ENCODE measurements at places on chromosomes 12 and 14.

DNA sequence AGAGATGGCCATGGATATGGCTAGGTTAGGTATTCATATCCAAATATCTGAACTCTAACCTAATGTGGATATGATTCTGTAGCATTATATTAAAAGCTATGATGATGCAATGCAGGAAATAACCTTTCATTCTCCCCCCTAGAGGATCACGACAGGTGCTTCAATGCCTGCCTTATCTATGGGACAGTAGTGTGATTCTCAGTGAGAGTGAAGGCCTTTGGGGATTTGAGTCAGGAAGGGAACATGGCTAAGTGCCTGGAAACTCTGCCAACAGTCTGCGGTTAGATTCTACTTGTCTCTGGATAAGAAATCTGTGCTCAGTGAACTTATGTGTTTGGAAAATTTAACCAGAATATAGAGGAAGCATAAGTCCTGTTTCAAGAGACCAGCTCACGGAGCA, 81.8 kb downstream of the SLC38A1 start:
- no peak for DNase-seq

DNA sequence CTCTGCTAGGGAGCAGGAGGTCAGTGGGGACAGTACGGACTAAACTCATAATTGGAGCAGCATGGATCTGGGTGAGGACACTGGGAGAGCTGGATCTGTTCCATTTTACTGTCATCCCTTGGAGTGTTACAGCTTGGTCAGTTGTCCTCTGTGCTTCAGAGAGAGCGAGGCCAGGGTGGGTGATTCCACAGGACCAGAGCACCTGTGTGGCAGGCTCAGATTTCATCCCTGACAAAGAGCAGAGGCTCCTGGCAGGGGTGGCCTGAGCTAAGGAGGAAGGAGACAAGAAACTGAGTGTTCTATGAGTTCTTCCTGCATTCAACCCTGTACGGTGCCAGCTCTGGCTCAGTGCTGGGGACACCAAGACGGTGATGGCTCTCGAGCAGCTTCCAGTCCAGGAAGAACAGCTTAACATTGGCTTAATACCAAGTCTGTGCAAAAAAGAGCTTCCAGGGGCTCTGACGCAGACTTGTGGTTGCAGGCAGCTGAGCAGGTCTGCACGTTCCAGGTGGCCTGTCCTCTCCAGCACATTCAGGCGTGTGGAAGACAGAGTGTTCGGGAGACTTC, 8.4 kb upstream of the PGF start:
- DNase-seq, result no peak

- no peak for DNase-seq
Measured at GRCh38 chr14:101991352-101991751, 27.0 kb downstream of the DYNC1H1 start.

- no peak for DNase-seq
Measured at GRCh38 chr14:26137161-26137560, 460.7 kb downstream of the NOVA1 start.

DNA sequence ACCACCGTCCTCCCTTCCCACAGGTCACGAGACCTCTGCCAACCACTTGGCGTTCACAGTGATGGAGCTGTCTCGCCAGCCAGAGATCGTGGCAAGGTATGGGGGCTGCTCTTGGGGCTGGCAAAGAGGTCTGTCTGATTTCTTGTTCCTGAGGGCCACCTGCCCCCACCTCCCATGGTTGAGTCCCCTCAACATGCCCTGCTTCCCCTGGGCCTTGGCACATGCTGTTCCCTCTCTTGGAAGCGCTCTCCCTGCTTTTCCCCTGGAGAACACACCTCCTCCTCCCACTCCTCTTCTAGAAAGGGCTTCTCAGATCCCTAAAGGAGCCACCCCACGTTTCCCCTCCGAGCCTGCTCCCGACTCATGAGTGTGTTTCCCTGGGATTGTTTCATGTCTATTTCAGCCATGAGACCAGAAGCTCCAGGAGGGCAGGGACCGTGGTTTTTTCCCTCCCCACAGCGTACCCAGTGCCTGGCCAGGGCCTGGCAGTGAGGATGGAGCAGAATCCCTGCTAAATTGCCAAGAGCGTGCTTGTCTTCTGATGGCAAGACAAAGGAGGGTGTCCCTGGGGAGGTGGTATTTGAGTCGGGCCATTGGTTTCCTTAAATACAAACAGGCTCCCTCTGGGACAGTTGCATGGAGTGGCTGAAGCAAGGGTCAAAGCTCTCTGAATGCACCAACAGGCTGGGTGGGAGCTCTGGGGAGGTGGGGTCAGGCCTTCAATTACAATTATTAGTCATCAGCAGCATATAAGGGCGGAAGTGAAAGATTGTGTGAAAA, 34.1 kb downstream of the CYP46A1 start:
- no peak for DNase-seq

GRCh38 chr12:131134523-131135310, 181.0 kb downstream of the ADGRD1 start:
- DNase-seq, result no peak

DNA sequence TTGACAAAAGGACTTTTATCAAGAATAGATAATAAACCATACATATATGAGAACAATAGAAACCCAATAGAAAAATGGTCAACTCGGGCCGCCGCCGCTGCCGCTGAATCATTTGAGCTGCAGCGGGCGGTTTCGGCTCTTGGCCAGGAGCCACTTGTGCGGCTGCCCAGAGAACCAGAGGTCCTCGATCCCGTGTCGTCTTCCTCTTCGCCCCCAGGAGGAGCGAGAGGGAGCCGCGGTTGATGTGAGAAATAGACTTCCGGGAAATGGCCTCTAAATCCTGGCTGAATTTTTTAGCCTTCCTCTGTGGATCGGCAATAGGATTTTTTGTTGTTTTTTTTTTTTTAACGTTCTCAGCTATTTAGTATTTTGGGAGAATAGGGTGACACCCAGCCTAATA, 44.8 kb downstream of the CPSF6 start:
- DNase-seq, result no peak

DNA sequence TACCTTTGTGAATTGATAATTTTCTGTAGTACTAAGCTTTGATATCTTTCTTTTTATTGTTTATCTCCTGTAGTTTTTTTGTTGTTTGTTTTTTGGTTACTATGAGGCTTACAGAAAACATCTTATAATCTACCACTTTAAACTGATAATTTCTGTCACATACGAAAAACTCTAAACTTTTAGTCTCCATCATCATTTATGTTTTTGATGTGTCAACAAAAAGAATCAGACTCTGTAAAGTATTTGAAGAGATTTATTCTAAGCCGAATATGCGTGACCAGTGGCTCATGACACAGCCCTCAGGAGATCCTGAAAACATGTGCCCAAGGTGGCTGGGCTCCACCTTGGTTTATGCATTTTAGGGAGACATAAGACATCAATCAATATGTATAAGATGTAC, 167.1 kb upstream of the ARHGAP5 start:
- no peak for DNase-seq

DNA sequence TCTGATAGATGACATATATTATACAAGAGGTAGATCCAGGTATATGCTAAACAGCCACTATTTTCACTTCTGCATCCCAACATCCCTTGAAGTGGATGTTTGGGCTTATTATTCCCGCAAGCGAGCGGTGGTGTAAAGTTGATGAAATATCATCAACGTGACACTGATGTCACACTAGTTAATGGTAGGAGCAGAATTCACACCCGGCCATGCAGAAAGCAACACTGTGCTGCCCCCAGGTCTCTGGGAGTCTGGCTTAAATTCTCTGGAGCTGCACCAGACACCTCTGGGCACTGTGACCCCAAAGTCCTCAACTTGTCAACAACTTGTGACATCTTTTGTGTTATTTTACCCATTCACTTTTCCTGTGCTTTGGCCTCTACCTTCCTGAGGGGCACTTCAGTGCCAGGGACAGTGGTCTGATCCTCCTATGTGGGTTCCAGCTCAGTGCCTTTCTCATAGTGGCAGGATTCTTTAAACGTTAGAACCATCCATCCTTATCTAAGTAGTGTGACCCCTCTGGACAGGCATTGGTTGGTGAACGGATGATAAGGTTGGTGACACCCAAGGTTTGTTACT, 952 bp downstream of the DRAM1 start:
- DNase-seq, result no peak

DNA sequence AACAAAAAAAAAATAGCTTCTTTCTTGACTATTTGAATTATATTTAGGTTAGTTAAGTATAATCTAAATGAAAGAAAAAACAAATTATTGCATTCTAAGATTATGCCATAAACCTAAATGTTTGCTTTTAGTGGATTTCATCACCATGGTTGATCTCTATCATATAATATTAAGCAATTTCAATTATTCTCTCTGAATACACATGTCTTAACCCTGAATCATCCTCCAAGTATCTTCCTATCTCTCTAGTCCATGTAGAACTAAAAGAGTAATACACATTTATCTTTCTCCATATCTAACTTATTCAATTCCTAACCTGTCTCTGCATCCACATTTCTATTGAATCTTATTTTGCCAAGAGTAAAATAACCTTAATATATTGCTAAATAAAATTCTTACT, 59.6 kb downstream of the PPFIA2 start:
- DNase-seq, result no peak

DNA sequence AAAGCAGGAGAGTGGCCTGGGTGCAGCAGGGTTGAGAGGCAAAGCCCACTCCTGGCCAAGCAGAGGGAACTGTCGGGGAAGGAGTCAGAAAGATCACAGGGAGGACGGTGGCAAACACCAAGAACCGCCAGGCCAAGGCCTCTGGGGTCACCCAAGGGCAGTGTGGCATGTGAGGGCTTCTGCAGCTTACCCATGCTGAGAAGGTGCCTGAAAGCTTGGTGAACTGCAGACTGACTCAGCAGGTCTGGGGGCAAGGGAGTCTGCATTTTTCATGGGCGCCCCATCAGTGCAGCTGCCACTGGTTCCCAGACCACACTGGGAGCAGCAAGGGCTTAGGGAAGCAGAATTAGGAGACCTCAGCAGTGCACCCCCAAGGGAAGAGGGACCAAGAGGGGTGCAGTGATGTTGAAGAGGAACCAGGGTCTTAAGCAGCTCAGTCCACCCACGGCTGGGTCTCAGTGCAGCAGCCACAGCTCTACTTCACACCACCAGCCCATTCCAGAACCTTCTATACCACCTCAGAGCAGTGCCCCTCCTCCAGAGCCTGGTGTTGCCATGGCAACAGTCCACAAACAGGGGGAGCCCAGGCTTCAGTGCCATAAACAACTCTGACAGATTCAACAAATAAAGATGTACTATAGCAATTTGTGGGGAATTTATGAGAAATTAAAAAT, 59.4 kb downstream of the ITPK1 start:
- DNase-seq, result no peak

DNA sequence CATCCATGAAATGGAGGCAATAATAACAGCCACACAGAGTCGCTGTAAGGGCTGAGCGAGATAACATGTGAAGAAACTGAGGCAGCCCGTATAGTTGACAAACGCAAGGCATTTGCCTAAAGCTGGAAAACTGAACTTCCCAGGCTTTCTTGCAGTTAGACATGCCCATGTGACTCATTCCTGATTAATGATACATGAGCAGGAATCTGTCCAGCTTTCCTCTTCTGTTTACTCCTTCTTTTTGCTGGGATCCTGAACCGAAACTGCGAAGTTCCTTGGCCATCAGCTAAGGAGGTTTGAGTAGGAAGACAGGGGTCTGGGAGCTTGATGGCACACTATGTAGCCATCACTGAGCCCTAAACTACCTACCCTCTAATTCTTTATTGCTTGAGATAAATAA, 52.2 kb downstream of the ST8SIA1 start:
- no peak for DNase-seq

DNA sequence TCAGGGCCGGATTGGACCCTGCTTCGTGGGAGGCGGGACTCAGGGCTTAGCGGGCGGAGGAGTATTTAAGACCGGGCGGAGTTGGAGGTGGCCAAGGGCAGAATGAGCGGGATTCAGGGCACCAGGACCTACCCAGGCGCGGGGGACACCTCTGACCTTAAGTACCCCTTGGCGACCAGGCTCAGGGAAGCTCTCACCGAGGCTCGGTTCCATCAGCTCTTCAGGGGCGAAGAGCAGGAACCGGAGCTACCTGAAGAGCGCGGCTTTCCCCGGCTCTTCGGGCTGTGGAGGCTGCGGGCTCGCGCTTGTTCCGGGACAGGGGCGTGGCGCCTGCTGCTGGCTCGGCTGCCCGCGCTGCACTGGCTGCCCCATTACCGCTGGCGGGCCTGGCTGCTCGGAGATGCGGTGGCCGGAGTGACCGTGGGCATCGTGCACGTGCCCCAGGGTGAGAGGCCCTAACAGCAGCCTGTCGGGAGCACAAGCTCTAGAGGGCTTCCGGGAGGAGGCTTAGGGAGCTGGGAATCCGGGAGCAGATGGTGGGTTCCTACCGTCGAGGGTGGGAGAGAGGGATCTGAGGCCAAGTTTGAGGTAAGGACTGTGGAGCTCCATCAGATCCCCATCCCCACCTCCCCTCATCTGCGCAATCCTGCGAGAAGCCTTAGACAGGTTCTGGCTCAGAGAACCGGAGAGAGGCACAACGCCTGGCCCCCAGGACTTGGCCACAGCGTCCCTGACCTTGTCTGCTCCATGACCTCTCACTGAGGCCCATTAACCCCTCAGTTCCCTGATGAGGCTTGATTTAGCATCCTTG, 8.4 kb downstream of the ARHGEF25 start:
- DNase-seq, result no peak

GRCh38 chr12:12874029-12874428, 17.3 kb upstream of the GPRC5A start:
- DNase-seq, result no peak

DNA sequence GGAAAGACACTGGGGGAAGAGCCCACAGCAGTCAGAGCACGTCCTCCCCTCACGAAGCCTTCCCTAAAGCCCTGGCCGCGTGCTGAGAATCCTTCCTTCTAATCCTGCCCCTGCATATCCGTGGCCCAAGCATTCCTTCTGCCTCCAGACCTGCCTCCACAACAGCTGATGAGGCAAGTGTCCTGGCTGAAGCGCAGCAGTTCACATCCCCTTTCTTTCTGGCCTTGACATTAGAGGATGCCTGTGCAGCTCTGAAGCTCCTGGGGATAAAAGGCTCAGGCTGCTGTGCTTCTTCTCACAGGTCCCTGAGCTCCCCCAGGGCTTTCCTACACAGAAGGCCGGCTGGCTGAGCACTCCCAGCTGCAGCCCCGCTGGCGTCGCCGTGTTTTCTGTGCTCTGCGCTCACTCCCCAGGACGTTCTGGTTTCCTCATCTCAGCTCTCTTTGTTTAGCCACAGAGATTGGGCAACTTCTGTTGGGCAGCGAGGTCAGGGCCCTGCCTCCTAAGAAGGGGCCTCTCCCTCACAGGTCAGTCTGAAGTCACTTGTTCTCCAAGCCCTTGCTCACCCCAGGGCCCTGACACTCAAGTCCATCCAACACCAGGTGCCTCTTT, 45.8 kb downstream of the NINJ2 start:
- DNase-seq, result no peak

- DNase-seq, result no peak
Measured at GRCh38 chr14:48973151-48973550, 613.0 kb downstream of the RPS29 start.

DNA sequence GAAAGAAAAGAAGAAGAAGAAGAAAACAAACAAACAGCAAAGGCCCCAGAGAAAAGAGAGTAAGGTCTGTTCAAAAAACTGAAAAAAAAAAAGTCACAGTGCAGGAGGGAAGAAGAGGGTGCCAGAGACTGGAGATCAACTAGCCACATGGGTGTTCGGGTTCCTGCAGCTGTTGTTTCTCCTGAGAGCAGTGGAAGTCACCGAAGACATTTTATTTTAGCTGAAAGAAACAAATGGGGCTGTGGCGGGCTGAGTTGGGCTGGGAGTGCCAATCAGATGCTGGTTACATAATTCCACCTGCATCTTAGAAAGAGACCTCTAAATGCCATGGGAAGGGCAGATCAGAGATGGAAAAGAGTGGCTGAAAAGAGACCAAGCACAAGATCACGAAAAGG, 33.9 kb downstream of the ACTN1 start:
- DNase-seq, result no peak

GRCh38 chr12:49673446-49674317, 33.5 kb downstream of the FMNL3 start:
- DNase-seq, result no peak

All from SIG-M5 (cell line).